Mesendoderm (in vitro differentiated cells): ENCODE measurements at places on chromosomes 11 and 22.
A peak's percentile ranks its signal among the peaks of the same experiment; 100 is the strongest.

- no peak for DNase-seq
These were observed 37.9 kb downstream of the IZUMO1R start for GRCh38 chr11:94342250-94342649.

- DNase-seq, result peak; percentile 78
These were observed 20.3 kb upstream of the MRPL17 start for GRCh38 chr11:6703247-6704063.

DNA sequence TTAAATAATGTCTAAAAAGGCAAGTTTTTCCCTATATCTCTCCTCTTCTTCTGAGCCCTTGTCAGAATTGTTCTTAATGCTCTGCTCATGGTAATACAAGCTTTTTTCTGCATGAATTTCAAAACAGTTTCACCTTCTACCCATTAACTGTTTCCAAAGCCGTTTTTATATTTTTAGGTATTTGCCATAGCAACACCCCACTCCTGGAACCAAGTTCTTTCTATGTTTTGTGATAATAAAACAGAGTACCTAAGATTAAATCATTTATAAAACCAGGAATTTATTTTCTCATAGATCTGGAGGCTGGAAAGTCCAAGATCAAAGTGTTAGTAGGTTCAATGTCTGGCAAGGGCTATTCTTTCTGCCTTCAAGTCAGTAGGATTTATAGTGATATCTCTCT, 497.4 kb downstream of the ETS1 start:
- DNase-seq, result no peak

DNA sequence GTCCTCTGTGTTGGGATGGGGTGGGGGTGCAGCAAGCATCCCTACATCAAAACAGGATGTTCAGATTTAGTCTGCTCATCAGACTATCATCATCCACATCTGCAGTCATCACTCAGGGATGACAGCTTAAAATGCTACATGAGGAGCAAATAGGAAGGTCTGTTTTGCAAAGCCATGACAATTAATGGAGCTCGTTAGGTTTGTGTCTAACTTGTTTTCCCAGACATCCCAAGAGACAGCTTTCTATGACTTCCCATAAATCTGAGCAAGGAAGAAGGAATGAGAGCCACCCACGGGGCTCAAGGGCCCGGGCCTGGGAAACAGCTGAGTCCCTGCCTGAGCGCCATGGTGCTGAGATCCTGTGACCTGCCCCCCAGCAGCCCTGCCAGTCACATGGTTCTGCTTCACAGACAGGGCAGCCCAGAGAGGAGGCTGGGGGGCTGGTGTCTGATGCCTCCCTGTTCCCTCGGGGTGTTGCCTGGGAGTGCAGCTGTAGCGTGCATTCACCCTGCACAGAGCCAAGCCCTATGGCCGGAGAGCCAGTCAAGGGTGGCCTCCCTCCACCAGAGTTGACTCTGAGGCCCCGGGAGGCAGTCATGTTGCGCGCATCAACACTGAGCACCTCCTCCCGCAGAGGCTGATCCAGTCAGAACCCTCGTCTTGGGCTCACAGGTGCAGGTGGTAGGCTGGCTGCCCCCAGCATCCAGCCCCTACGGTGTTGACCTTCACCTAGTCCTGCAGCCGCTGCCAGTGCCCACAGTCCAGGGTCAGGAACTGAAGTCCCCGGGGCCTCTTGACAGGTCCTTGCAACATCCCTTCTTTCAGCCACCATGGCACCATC, 12.1 kb downstream of the DERL3 start:
- no peak for DNase-seq

DNA sequence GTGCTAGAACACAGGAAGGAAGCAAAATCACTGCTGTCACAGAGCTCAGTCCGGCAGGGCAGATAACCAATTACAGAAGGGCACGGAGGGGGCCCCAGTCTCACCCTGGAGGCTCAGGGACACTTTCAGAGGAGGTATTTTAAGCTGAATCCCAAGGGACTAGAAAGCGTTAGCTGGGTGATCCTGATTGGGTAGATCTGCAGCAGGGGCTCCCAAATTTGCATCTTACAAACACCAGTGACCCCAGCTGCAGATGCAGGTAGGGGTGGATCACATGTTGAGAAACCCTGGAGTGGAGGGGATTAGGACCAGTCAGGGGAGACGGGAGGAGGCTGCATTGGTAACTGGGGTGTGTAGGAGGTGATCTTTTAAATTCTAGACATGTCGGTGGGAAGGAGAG, 91.4 kb downstream of the CSNK2A3 start:
- DNase-seq, result no peak

- DNase-seq, result no peak
These were observed 57.3 kb downstream of the TP53I11 start for GRCh38 chr11:44893308-44893822.

- DNase-seq, result no peak
These were observed 950.7 kb downstream of the BRD1 start for GRCh38 chr22:48876951-48877350.

GRCh38 chr11:115887316-115887715, 383.1 kb upstream of the CADM1 start:
- no peak for DNase-seq

DNA sequence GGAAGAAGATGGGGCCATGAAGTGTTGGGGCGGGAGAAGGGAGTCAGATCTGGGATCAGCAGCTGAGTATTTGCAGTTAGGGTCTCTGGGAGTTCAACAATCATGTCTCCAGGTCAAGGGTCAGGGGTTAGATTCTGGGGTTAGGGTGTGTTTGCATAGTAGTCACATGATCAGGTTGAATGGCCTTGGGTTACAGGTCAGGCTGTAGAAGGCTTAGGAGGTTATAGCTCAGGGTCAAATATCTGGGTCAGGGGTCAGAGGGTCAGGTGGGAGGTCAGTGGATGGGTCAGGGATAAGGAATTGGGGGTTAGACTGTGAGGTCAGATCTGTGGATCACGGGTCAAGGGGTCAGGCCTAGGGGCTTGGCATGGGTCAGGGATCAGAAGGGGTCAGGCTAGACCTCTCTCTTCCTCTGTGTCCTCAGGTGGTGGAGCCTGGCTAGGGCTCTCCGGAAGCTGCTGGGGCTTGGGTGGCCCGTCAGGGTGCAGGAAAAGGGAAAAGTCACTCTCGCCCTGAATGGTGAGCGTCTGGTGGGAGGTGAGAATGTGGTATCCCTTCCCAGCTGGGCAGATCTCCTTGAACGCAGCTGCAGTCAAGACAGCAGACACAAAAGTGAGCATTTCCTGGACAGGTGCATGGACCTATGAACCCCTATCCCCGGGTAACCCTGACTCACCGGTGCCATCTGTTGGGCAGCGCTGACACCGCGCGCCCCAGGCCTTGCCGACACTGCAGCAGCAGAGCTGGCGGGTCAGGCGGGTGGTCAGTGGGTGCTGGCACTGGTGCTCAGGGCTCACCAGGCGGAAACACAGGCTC, 6.4 kb downstream of the LTBP3 start:
- DNase-seq, result peak; percentile 49

DNA sequence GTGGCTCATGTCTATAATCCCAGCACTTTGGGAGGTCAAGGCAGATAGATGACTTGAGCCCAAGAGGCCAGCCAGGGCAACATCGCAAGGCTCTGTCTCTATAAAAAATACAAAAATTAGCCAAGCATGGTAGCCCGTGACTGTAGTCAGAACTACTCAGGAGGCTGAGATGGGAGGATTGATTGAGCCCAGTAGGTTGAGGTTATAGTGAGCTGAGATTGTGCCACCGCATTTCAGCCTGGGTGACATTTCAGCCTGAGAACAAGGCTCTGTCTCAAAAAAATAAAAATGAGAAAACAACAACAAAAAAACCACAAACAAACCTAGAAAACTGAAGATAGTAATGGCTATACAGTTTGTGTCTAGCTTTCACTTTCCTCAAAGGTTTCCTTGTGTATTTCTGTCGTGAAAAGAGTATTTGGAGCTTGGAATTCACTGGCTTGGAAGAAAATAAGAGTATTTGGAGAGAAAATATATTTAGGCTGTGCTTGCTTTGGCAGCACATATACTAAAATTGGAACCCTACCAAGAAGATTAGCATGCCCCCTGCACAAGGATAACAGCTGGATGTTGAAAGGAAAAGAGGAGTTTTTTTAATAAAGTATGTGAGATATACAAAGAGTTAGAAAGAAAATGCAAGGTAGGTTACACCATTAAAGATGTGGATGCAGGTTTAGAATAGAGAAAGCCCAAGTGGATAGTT, 3.9 kb upstream of the BIRC3 start:
- DNase-seq, result no peak
